ENCODE measurements at places on chromosomes 4 and X.

GRCh38 chrX:70509078-70509477 lies 64.4 kb downstream of the DLG3 start:
- DNase-seq, result no peak

- no peak for DNase-seq
Observed at GRCh38 chr4:7291372-7292114, 99.2 kb downstream of the SORCS2 start.

DNA sequence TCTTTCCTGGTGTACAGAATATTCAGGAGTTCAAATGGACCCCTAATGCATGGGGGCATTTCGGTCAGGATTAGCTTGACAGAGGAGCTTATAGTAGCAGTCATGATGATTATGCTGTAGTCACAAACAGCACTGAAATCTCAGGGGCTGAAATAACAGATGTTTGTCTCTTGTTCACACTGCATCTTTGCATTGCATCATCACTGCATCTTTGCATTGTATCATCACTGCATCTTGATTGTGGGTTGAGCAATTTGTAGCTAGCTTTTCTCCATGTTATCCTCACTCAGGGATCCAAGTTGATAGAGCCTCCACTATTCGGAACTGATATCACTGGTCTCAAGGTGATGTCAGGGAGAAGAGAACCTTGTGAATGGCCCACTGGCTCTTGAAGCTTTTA lies 160.9 kb downstream of the GATB start:
- no peak for DNase-seq

GRCh38 chr4:139917896-139918295 lies 236.1 kb downstream of the MAML3 start:
- DNase-seq, result no peak

DNA sequence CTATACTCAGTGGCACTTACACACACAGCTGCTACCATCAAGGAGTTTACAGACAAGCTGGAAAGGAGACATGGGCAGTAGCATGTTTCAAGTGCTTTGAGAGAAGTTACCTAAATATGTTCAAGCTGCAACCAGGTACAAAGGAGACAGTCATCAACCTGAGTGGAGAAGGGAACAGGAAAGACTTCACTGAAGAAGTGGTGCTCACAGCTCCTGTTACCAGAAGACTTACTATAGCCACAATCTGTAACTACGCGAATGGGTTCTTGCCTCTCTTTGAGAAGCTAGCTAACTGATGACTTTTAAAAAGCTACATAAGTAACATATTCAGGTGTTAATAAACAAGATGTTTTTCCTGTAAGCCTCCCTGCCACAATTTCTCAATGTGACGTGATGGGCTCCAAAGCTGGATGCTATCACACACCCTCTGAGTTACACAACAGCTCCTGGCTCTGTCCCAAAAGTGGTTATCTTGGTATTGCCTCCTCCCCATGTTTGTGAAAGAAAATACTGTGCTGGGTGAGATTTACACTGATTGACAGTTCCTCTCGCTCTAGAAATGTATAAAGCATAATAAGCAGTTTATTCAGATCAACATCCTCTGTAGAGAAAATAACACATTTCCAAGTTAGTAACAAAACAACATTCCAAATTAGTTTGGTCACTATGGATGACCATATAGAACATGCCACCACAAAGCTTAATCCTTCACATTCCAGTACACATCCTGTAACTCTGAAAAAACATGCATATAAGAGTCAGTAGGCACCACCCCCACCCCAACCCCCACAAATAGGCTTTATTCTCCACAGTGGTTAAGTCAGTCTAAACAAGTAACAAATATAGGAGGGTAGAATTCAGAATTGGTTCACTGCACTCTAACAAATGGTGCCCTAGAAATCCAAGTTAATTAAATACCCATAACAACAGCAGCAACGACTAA lies 81.8 kb downstream of the FRYL start:
- DNase-seq, result no peak

- no peak for DNase-seq
Observed at GRCh38 chr4:7169134-7169533, 23.2 kb upstream of the SORCS2 start.

DNA sequence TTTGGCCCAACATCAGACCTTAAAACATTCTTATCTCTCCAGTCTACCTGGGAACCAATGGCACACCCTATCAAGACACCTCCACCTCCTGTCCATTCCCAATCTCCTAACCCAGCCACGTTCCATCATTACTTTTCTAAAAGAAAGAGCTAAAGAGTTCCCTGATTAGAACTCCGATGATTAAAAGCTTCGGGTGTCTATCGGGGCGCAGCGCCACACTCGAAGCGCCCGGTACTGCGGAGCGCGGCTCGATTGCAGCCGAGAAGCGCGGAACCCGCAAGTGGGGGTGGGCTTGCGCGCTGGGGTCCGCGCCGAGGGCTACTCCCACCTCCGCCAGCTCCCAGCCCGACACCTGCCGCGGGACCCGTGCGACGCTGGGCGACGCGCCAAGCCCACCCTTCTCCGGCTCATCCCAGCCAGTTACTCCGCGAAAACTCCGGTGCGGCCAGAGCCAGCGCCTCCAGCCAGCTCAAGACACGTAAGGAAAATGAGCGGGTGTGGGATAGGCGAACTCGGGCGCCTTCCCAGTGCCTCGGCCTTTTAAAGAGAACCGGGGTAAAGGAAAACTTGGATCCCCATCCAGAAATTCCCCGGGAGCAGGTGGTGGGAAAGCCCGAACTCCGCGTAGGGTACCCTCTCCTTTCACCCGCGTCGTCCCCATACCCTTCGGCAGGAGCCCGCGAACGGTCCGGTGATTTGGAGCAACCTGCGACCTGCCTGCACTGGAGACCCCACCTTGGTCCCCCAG lies 593 bp downstream of the NPY1R start:
- DNase-seq, result no peak

GRCh38 chr4:32268863-32269262 lies 1548.7 kb downstream of the PCDH7 start:
- no peak for DNase-seq

- no peak for DNase-seq
Observed at GRCh38 chrX:153848325-153848724, 18.0 kb upstream of the PDZD4 start.

GRCh38 chr4:114636192-114636935 lies 37.8 kb downstream of the UGT8 start:
- no peak for DNase-seq

DNA sequence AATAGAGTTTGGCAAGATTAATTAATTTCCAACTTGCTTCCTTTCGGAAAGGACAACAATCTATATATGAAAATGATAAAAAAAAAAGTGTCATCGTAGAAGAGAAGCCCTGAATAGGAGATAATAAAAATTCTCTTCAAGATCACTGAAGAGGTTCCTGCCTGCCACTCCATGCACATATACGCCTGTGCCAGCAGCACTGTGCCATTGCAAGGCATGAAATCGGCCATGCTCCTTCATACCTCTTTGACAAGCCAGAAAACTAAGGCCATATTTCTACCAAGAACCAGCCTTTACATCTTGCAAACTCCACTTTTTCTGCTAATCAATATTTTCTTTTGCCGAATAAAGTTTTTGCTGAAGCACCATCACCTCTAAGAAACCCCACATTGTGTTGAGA lies 365.5 kb downstream of the CXXC4 start:
- DNase-seq, result no peak

DNA sequence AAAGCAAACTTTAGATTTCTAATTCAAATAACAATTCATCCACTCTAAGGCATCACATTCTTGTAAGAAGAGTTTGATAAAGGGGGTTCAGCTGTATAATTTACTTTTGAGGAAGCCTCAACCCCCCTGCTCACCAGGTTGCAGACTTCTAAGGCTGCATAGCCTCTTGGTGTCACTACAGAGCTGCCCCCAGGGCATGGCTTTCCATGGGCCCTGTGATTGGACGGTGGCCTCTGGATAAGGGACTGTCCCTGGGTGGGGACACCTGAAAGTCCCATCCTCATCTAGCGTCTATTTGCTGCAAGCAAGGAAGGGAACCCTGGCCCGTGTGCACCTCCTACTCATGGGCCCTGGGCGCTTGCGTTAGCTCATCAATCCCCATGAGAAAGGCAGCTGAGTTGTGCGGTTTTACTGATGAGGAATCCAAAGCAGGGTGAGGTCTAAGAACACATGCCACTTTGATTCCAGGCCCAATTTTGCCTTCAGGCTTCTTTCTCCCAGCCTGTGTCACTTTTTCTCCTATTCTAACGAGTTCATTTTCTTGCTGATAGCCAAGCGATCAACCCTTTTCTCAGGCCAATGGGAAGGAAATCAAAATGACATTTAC lies 51.8 kb downstream of the SCML1 start:
- DNase-seq, result no peak

DNA sequence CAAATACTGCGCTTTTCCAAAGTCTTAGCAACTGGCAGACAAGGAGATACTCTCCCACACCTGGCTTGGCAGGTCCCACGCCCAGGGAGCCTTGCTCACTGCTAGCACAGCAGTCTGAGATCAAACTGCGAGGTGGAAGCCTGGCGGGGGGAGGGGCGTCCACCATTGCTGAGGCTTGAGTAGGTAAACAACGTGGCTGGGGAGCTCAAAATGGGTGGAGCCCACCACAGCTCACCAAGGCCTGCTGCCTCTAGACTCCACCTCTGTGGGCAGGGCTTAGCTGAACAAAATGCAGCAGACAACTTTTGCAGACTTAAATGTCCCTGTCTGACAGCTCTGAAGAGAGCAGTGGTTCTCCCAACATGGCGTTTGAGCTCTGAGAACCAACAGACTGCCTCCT lies 23.0 kb upstream of the NFKB1 start:
- no peak for DNase-seq

- no peak for DNase-seq
Observed at GRCh38 chrX:93673869-93674271, at the start of gene FAM133A. Gene FAM133A (plus strand): TSS chrX:93674206. CDS start chrX:93709420, 35,214 bp downstream.

- no peak for DNase-seq
Observed at GRCh38 chrX:4878640-4879039, 1165.2 kb upstream of the PRKX start.

DNA sequence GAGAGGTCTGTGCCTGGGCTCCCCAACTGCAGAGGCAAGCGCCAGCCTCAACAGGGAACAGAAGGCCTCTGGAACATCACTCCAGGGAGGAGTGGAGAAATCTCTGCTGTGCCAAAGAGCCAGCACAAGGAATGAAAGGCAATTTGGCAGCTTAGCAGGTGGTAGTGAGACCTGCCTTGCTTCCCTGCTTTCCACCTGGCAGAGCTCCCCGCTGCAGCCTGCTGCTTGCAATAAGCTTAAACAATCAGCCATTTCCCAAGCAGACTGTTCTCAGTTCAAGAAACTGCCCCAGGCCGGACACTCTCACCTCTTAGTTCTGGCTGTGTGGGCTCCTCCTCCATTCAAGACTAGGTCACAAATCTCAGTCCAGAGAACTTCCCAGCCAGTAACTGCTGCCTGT lies 370.6 kb downstream of the MAGEB5 start:
- DNase-seq, result no peak

- DNase-seq, result no peak
Observed at GRCh38 chr4:89056292-89056952, 563 bp downstream of the FAM13A start.

DNA sequence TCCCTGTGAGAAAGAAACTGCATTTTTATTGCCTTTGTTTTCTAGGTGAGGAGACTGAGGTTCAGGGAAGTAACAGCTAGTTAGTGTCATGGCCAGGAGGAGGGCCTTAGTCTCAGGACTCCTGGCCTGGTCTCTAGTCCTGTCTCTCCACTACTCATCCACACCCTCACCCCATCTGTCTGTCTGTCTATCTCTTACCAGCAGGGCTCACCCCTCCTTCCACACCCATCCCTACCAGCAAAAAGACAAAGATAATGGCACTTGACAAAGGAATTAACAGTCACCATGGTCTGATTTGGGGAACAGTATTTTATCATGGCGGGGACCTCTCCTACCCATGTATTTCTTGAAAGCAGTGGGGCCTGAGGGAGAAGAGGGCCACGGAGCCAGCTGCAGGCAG lies 125.8 kb downstream of the REPS2 start:
- DNase-seq, result no peak

GRCh38 chr4:69563424-69563823 lies 67.7 kb upstream of the UGT2B4 start:
- no peak for DNase-seq

DNA sequence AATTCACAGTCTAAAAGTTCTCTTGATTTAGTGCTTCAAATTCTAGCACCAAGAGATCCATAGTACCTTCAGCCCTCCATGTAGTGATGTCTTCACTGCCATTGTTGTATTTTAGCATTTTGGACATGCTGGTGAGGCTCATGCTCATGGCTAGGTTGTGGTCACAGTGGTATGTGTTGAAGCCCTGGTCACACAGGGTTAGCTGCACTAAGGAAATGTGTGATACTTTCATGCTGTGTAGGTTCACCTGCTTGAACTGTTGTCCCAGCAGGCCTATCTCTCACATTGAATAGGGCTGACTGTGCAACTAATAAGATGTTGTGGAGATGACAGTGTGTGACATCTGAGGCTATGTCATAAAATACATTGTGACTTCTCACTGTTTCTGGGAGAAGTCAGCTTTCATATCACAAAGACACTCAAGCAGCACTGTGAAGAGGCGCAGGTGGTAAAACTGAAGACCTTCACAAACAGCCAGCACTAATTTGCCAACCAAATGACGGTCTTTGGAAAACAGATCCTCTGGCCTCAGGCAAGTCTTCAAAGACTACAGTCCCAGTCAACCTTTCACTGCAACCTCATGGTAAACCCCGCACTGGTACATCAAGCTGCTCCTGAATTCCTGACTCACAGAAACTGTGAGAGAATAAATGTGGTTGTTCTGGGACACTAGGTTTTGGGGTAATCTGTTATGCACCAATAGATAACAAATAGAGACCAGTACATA lies 17.4 kb upstream of the ADH4 start:
- DNase-seq, result no peak

- no peak for DNase-seq
Observed at GRCh38 chr4:84905646-84906045, 60.8 kb downstream of the WDFY3 start.

- DNase-seq, result no peak
Observed at GRCh38 chr4:167117273-167117672, 117.0 kb downstream of the SPOCK3 start.

DNA sequence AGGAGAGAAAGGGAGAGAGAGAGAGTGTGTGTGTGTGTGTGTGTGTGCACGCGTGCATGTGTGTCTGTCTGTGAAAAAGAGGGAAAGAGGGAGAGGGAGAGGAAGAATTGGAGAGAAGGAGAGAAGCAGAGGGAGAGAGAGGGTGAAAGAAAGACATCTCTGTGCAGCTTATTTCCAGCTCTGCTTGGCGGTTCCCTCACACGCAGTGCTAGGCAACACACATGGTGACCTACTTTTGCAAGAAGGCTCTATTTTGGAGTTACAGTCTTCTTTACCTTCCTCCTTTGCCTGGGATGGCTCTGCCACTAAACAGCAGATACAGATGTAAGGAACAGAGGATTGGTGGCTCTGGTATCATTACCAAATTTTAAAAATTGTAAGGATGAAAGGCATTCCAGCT lies 40.1 kb downstream of the SLC16A2 start:
- no peak for DNase-seq

- no peak for DNase-seq
Observed at GRCh38 chrX:121160987-121161386, 113.6 kb downstream of the GLUD2 start.
